NCI-H2171 (cell line): ENCODE measurements at places on chromosomes 13 and 19.

DNA sequence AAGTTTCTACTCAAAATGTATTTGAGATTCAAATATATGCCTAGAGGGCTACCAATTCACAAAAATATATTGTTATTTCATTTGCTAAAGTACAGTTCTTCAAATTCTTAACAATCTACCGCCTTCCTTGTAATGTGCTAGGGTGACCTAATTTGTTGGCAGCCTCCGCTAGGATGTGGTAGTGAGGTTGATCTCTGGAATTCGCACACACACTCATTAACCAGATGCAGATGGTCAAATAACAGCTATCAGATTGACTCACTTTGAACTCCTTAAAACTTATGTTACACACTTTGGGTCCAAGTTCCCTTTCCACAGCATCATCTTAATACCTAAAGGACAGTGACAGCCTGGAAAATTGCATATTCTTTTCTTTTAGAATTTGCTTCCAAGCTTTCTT lies 367.3 kb downstream of the DCT start:
- DNase-seq: no peak

DNA sequence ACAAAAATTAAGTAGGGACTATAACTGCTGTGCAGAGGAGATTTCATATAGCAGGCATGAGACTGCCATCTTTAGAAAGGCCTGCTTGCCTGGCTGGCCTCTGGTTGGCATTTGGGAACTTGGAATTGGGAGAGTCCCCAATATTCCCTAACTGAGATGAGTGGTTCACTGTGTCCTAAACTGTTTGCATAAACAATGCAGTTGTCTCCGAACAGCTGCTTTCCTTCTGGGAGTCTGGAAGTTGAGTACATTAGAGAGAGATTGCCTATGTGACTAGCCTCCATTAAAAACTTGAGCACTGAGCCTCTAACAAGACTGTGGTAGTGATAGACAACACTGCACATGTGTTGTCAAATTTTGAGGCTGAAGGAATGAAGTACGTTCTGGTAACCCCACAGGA lies 47.4 kb downstream of the STOML3 start:
- no peak for DNase-seq

DNA sequence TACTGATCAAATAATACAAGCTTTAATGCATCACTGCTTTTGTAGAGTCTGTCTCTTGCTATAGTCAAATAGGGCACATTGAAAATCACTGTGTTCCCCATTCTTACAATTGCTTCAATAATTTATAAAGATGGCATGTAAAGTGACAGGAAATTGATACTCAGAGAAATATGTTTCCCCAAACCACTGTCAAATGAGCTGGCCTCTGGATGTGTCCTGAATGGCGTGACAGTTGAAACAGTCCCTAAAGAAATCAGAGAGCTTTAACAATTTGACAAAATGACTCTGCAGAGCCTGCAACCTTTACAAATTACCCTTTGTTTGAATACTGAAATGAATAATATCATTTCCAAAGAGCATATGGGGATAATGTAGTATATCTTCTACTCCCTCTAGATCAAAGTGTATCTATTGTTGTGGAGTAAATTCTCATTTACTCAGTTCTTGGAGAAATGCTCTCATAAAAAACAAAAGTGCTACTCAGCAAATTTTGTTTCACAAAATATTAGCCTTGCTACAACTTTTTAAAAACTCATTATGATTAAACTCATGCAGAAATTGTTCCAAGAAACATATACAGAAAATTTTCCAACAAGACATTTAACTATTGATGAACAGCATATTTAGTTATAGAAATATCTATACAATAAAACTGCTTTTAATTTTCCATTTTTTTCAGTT lies 763.2 kb upstream of the SPRY2 start:
- no peak for DNase-seq

DNA sequence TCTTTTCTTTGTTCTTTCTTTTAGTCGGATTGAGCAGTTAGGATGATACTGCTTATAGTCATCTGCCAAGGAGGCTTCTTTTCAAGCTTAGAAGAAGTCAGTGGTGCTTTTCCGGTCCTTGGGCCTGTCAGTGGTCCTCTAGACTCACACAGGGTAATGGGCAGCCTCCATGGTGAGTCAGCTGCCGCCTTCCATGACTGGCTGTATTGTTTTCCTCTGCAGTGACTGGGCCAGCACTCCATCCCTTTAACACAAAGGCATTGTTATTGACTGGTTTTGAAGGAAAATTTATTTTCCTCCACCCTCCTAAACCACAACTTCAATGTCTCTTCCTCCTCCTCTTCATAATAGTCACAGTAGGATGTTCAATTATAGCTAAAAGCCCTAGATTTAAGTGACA lies 47.1 kb upstream of the CNMD start:
- DNase-seq: no peak

GRCh38 chr13:26548205-26548765 lies 9.2 kb upstream of the WASF3 start:
- DNase-seq: no peak
